ENCODE measurements at places on chromosomes 16 and 17.

DNA sequence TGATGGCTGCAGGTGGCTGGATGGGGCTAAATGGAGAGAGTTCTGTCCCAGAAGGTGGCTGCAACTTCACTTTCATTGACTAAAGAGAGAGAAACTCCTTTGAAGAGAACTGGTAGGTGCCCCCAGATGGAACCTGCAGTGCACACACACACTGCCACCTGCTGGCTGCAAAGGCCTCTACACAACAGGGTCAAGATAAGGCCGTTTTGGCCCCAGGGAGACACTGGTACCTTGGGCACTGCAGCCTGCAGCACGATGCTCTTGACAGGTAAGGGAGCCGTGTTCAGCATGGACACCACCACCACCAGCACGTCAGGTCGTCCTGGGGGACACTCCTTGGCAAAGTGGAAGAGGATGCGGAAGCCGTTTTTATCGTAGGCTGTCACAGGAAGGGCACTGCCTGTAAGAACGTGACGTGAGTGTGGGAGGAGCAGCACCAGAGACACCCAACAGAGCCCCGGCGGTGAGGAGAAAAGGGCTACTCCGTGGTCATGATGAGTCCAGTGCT lies 22.7 kb downstream of the GGA3 start:
- DNase-seq = peak; percentile 11

DNA sequence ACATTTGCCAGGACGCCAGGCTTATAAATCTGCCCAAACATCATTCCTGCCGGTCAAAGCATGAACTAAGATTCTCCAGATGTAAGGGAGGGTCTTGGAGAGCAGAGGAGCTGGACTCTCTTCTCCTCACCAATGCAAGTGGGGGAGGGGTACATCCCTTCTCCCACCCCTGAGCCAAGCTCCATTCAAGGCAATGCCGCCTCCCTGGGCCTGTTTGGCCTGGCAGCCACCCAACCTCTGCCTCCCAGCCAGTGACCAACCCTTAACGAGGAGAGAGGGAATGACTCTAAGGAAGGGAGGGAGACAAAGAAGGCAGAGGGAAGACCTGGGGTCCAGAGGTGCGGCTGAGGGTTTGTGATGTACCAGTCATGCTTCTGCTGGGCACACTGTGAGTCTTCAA lies 13.8 kb downstream of the C17orf50 start:
- peak; percentile 49 for DNase-seq

DNA sequence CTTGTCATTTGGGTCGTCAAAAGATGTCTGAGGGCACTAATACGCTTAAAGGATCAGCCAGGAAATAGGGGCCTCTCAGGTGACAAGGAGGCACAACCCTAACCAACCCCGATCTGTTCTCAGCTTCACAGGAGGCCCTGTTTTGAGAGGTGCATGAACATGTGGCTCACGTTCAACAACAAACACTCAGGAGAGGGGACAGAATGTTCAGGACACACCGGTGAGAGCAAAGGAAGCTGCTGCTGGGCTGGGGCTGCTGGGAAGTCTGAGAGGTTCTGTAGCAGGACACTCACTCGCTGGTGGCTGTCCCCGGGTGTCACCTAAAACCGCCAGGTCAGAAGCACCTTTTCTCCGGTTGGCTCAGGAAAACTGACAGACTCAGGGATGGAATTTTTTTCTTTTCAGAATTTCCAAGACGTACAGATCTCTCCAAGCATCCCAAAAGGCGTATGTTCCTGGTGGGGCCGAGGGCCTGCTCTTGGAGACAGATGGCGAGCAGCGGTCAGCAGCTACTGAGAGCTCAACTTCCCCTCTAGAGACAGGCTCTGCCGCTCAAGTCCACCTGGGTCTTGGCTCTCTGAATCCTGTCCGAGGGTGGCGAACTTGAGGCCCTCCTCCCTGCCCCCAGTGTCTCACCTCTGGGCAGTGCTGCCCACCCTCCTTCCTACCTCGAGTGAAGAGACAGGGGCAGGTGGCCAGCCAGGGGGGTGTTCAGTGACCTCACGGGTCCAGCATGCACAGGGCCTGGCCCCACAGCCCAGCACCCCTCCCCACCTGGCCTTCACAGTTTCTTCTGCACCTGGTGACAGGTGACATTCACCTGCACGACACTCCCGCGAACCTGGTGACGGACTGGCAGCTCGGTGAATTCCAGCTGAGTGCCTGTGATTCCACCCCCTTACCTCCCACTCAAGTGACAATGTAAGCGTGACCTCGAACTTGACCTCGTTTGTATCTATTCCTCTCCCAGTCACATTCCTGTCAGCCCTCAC lies 22.9 kb downstream of the CLUH start:
- DNase-seq = no peak

- DNase-seq = no peak
Measured at GRCh38 chr17:38851434-38851833, 2.1 kb downstream of the RPL23 start.

GRCh38 chr17:64009571-64010402 lies 10.6 kb downstream of the ICAM2 start:
- DNase-seq = no peak

GRCh38 chr16:24135624-24136565 lies 120.2 kb upstream of the CACNG3 start:
- DNase-seq = no peak

GRCh38 chr16:3282103-3282729 lies 1.1 kb upstream of the ZNF263 start:
- DNase-seq = peak; percentile 65

- DNase-seq = no peak
Measured at GRCh38 chr17:78174346-78174869, 6.0 kb downstream of the SYNGR2 start.

DNA sequence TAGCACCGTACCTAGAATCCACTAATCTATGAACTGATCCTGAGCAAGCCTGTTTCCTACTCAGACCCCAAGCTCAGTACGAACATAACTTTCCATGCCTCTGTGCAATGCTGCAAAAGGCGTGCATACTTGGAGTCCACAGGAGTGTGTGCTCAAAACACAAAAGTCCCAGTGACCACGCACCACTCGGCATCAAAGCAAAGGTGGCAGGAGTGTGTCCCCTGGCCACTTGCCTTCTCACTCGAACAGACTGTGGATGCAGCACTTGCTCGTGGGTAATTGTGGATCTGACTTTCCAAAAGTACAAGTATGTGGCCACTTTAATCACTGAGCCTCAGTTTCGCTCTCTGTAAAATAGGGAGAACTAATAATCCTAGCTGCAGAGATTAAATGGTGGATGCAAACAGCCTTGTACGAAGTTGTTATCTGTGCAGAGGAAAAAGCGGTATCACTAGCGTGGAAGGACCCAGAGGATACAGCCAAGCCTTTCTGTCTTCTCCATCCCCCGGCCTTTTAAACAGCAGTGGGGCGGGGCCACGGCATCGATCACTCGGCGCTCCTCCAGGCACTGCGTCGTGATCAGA lies 311 bp upstream of the KDM8 start:
- DNase-seq = peak; percentile 91

DNA sequence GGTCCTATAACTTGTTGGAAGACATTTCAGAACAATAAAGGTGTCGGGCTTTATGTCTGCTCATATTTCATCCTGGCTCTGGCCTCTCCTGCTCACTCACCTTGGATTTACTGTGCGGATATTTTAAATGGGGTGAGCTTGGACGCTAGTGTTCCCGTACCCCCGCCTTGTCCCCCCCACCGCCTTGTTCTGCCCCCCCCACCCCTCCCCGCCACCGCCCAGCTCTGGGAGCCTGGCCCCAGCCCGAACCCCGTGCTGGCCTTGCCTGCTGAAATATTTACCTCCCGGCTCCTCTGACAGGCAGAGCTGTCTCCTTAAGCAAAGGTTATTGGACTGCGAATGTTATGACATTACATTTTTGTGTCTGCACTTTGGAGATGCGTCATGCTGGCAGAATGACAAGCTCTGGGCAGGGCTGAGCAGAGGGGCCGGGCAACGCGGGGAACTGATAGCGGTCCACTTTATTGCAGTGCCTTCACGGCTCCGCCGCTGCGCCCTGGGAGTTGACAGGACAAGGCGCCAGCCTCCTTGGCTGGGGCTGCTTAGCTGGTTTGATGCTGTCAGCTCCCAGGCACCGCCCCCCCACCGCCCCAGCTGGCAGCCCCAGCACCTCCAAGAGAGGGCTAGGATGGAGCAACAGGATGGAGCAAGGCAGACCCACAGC lies 222.5 kb upstream of the GSE1 start:
- DNase-seq = peak; percentile 39

GRCh38 chr17:29170682-29171081 lies 9.5 kb downstream of the MYO18A start:
- DNase-seq = no peak

- no peak for DNase-seq
Measured at GRCh38 chr17:78147315-78147998, 1.3 kb downstream of the C17orf99 start.

- DNase-seq = no peak
Measured at GRCh38 chr17:15422392-15422965, 44.9 kb downstream of the CDRT4 start.

All from NCI-H1092 (cell line).